ENCODE measurements at places on chromosomes 1 and 21.

DNA sequence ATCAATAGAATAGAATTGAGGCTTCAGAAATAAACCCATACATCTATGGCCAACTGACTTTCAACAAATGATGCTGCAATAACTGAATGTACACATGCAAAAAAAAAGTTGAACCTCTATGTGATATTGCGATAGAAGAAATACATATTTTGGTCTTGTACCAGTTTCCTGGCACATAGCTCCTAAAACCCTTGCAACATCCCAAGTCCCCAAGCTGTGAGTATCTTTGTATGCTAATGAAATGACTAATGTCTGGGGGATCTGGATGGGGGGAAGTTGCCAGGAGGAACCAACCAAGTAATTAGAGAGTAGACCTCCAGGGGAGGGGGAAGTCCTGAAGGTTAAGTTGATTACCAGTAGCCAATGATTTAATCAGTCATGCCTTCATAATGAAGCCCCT, 24.4 kb downstream of the BLZF1 start:
- no peak for DNase-seq

GRCh38 chr21:46120301-46121285, 22.7 kb downstream of the COL6A2 start:
- DNase-seq = no peak

DNA sequence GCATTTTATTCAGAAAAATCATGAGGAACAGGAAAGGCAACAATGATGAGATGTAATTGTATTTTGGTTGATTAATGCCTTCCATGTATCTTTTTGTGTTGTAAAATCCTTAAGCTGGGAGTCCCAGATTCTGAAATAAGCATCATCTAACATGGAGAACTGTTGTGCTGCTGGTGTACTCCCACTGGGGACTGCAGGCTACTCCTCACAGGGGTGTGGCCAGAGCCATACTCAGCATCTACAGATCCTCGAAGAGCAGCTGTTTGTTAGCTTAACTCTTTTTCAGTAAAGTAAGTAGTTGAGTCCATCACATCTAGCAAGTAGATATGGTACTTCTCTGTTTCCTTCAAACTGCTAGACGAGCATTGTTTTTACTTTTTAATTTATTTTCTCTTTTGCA, 358.0 kb downstream of the BRINP3 start:
- DNase-seq = no peak

- no peak for DNase-seq
Measured at GRCh38 chr1:13908128-13908527, 208.1 kb downstream of the PRDM2 start.

DNA sequence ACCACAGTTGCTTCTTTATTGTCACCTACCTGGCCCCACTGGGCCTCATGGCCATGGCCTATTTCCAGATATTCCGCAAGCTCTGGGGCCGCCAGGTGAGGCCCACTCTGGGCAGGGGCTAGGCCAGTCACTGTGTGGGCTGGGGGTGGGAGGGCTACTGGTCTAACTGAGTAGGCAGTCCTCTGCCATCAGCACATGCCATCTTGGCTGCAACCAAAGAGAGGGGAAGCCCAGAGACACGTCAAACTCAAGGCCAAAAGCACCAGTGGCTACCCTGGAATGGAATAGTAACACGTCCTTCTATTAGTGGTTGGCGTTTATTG, 4.0 kb downstream of the HCRTR1 start:
- DNase-seq = no peak

DNA sequence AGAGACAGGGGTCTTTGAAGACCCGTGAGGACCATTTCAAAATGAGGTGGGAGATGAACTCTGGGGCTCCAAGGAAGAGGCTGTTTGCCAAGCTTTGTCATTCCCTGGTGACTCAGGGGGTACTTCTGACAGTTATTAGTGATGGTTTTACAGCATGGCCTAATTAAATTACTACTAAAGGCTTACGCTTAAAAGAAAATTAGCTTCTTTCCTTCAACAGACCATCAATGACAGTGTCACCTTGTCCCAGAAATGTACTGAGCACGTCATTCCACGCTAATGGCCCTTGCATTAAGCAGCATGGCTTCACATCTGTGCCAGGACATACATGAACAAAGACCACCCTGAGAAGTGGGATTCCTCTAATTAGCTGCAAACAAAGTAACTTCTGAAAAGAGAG, 5.1 kb upstream of the UTS2 start:
- no peak for DNase-seq

- no peak for DNase-seq
Measured at GRCh38 chr21:46441961-46442498, 16.7 kb upstream of the DIP2A start.

- no peak for DNase-seq
Measured at GRCh38 chr1:10905841-10906655, 106.4 kb upstream of the TARDBP start.

GRCh38 chr1:25619101-25619890, 2.7 kb downstream of the MAN1C1 start:
- peak; percentile 25 for DNase-seq

- no peak for DNase-seq
Measured at GRCh38 chr1:88466899-88467580, 217.0 kb upstream of the PKN2 start.

DNA sequence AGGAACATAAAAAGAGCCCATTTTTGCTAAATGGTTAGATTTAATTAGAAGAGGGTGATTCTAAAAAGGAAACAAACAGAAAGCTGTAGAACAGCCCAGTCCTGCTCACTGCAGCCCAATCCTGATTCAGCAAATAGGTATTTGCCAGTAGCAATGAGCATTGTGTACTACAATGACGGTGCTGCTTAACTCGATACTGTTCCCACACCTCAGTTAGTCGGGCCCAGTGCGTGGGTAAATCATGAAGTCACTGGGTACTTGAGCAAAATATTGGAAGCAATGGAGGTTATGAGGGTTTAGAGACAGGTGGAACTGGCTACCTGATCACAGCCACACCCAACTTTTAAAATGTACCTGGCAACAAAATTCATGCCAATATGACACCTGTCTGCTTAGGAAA, 101.5 kb upstream of the ADGRL2 start:
- no peak for DNase-seq

- DNase-seq = no peak
Measured at GRCh38 chr1:221925947-221926346, 184.1 kb upstream of the DUSP10 start.

- DNase-seq = no peak
Measured at GRCh38 chr1:71618766-71619530, 538.1 kb upstream of the ZRANB2 start.

GRCh38 chr1:171898941-171899340, 57.6 kb downstream of the DNM3 start:
- DNase-seq = no peak

GRCh38 chr1:183487674-183488442, 15.6 kb downstream of the SMG7 start:
- no peak for DNase-seq

DNA sequence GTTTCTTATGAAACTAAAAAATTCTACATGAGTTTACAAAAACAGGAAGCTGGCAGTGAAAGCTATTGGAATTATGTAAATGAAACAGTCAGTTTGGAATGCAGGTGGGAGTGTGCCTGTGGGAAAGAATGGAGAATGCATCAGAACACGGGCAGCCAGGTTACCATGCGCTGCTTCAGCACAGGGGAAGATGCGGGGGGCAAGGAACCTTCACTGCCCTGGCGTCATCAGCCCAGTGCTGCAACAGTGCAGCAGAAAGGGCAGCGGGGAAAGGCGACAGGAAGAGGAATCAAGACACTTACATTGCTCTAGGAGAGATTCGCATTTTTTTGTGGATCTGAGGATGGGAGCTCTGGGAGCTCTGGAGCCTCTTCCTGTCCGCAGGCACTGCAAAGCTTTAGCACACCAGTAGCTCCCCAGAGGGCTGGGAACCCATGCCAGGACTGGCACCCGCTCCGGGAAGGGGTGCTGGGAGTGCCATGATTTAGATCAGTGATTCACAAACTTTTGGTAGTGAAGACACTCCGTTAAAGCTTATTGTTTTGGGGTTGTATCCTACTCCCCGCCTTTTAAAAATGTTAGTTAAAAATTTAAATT, 64.1 kb upstream of the WDR26 start:
- DNase-seq = no peak

DNA sequence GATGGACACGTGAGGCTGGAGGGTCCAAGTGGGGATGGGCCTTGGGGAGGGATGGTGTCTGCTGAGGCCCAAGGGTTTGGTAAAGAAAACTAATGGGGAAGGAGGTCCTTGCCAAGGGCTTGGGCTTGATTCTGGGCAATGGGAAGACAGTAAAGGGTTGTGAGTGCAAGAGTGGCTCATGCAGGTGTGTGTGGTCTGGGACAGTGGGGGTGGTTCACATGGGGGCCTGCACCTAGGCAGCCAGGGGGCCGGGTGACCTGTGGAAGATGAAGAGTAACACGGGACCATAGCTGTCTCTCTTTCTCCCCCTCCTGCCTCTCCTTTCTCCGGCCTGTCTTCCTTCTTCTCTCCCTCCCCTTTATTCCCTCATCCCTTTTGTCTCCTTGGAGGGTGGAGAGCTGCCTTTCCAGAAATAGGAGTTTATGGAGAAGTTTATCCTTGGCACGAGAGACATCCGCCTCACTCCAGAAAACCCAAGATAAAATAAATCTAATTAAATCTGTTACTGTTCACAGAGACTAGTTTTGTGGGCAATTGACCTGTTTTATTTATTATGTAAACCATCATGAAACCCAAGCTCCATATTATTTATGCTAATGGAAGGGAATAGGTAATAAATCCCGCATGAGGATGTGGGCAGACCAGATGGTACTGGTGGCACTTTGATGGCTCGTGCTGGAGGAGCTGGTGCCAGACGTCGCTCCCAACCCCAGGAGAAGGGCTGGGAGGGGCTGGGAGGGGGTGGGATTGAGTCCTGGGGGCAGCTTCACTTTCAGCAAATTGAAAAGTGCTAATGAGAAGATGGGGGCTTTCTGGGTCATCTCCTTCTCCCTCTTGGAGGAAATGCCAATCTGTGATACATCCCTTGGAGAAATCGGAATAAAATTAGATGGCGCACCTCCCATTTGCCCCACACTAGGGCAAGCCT, 272.9 kb upstream of the CSF3R start:
- DNase-seq = peak; percentile 91

DNA sequence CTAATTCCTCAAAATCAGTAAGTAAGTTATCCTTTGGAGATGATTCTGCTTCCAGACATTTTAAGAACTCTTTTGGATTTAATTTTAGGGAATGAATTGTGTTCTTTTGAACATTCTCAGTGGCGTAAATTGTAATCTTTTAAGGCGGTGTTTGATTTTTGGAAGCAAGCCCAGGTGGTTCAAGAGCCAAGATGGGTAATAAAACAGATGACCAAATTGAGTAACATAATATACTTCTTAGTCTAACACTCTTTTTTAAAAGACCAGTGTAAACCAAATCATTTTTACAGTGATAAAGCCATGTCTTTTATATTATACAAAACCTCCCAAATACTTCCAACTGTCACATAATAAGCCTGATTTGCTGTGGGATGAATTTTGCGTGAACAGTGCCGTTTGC, 133.8 kb downstream of the LRRC40 start:
- DNase-seq = no peak

DNA sequence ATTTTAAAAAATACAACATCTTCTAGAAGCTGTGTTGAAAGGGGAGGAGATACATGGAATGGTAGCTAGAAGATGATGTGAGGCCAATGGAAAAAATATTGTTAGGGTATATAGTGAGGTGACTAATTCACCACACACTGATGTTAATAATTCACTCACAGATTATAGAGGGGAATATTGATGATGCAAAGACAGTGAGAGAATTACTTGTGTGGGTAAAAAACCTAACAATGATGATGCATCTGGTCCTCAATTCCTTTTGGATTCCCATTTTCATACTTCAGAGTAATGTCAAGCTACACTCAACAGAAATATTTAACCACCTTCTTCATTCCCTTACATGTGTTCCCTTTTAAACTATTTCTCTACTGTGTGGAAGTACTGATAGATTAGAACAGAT, 169.5 kb upstream of the DPYD start:
- no peak for DNase-seq

DNA sequence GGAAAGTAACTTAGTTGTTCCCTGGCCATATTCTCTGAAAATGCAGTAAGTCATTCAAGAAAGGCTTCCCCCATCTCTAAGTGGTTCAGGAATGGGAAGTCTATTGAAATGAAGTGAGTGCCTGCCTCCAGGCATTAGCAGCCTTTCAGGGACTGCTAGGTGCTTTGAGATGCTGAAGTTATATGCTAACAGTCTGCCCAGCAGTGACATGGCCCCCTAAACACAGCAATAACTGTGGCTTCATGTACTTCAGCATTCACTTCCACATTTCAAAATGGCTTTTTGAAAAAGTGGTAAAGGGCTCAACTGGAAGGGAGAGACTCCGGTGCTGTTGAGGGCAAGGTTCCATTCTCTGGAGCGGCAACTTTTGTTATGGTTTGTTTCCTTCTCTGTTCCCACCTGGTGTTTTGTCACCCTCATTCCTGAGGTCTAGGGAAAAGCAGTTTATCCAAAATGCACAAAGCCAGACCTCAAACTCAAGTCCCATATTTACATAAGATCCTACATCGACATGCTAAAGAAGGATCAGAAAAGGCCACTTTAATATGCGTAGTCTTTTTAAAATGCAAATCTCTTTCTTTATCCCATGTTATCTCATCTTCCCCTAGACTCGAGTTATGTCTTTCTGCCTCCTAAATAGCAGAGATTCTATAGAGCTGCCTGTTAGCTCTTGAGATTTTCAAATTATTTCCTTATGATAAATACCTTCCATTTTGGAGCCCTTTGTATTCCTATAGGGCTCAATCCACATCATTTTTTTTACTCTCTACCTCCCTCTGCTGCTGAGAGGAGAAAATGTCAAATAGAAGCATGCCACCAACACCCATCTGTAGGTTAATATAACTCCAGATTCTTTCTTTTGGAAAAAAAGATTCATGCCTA, 34.2 kb upstream of the LRRC8C start:
- DNase-seq = no peak

DNA sequence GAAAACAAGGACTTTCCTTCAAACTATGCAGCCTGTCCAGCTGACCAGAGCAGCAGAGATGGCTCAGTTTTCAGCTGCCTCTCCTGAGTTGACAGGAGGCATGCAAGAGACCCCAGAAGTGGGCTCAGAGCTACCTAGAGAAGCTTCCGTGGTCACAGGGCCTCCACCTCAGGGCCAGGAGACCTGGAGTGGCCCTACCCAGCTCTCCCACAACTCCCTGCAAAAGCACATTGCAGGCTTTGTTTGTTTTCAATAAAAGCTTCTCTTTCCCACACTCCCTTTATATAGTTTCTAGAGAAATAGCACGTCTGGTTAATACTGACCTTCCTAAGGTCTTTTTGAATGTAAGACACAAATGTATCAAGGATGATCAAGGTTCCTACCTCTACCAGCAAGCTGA, 40.1 kb downstream of the RRAGC start:
- DNase-seq = no peak

DNA sequence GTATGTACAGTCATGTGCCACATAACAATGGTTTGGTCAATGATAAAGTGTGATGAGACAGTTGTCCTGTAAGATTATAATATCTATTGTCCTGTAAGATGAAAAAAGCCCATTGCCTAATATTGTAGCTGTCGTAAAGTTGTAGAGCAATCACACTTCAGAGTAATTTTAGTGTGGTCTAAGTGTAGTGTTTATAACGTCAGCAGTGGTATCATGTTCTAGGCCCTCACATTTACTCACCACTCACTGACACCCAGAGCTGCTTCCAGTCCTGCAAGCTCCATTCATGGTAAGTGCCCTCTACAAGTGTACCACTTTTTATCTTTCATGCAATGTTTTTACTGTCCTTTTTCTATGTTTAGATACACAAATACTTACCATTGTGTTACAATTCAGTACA, 259.9 kb upstream of the RAB4A start:
- no peak for DNase-seq

GRCh38 chr1:161274874-161275273, 16.3 kb downstream of the PCP4L1 start:
- DNase-seq = peak; percentile 63

GRCh38 chr1:74065081-74065480, 132.9 kb downstream of the LRRIQ3 start:
- DNase-seq = no peak
